ENCODE measurements at places on chromosomes 2 and 18. TPM values are rescaled to one million over a fixed set of nuclear protein-coding genes. Genes with fewer than 3 reads are reported as not detected.

GRCh38 chr2:85401464-85401805, 8.7 kb downstream of the CAPG start:
- H3K36me3 ChIP-seq = peaks cover 3% of the 10 kb centered on the region
- H3K4me1 ChIP-seq = no peaks in the 10 kb centered on the region
- H3K4me3 ChIP-seq = no peak overlapping the region
- no peak overlapping the region for H3K27ac ChIP-seq
- no peaks in the 10 kb centered on the region for H3K27me3 ChIP-seq

- H3K27ac ChIP-seq = no peak overlapping the region
- H3K36me3 ChIP-seq = no peaks in the 10 kb centered on the region
- H3K4me3 ChIP-seq = no peak overlapping the region
- peak; percentile 20 for DNase-seq
- no peaks in the 10 kb centered on the region for H3K4me1 ChIP-seq
Observed at GRCh38 chr2:175309799-175310198, 128.3 kb upstream of the ATP5MC3 start.

- peaks cover 14% of the 10 kb centered on the region for H3K4me1 ChIP-seq
- no peak overlapping the region for H3K4me3 ChIP-seq
- no peaks in the 10 kb centered on the region for H3K36me3 ChIP-seq
- peaks cover 73% of the 10 kb centered on the region for H3K27me3 ChIP-seq
Observed at GRCh38 chr2:128375454-128375853, 56.8 kb upstream of the HS6ST1 start.

SERPINB10 gene
- not detected for total RNA-seq

SLC40A1 gene
- total RNA-seq = 2.0 TPM

GRCh38 chr2:235270956-235271355, 222.9 kb upstream of the AGAP1 start:
- DNase-seq = no peak
- H3K36me3 ChIP-seq = peaks cover 9% of the 10 kb centered on the region
- H3K27me3 ChIP-seq = peaks cover 3% of the 10 kb centered on the region
- H3K4me1 ChIP-seq = peaks cover 42% of the 10 kb centered on the region

HOXD12 gene
- not detected for total RNA-seq

- H3K4me3 ChIP-seq = no peak overlapping the region
- H3K4me1 ChIP-seq = no peaks in the 10 kb centered on the region
- no peaks in the 10 kb centered on the region for H3K36me3 ChIP-seq
Observed at GRCh38 chr2:96124406-96125265, 8.3 kb upstream of the ADRA2B start.

DNA sequence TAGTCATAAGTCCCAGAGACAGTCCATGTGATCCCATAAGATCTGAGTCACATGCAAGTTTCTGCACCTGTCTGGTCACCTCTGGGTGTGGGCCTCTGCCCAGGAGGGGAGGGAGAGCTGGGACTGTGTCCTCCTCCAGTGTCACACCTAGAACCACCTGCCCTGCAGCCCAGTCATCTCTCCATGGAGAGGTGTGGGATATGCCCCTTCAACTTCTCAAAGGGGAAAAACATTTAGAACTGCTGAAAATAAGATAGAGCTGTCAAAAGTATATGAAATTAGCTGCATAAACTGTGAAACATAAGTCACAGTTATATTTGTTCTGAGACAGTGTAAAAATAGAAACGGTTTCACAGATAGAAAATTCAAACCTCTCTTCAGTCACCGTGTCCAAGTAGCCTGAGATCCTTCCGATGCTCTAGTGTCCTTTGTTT, 55.4 kb downstream of the NGEF start:
- H3K36me3 ChIP-seq = no peaks in the 10 kb centered on the region
- no peaks in the 10 kb centered on the region for H3K4me1 ChIP-seq
- no peak overlapping the region for H3K27ac ChIP-seq
- no peak for DNase-seq
- H3K4me3 ChIP-seq = no peak overlapping the region

DNA sequence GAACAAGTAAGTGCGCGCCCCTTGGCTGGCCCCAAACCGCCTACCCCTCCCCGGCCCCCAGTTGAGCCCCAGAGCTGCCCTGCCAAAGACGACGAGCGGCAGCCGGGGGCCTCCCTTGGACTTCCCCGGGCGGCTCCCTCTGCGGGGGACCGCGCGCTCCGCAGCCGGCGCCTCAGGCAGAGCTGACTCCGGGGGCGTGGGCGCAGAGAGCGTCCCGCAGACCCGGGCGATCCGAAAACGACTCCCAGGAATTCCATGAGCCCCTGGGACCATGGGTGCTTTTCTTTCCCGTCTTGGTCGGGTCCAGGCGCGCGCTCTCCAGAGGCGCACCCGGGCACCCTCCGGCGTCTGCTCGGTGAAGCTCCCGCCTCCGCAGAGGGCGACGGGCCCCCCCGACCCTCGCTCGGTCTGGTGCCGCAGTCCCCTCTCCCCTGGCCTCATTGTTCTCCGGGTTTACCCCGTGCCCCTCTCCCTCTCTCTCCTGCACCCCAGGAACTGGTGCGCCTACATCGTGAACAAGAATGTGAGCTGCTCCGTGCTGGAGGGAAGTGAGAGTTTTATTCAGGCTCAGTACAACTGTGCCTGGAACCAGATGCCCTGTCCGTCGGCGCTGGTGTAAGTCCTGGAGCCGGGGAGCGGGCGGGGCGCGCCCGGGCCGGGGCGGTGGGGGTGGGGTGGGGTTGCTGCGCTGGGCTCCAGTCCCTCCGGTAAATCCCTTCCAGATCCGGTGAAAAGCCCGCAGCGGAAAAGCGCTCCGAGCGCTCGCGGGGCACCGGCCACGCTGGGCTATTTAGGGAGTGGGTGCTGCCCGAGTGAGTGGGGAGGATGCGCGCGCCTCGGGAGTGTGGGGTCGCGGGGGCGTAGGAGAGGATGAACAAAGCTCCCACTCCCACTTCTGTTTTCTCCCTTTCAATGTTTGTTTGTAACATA, 776 bp downstream of the EMILIN2 start:
- H3K27ac ChIP-seq = no peak overlapping the region
- H3K27me3 ChIP-seq = peaks cover 74% of the 10 kb centered on the region
- peaks cover 20% of the 10 kb centered on the region for H3K4me1 ChIP-seq
- peak overlapping the region; percentile 76 for H3K4me3 ChIP-seq
- no peaks in the 10 kb centered on the region for H3K36me3 ChIP-seq

SNED1 gene
- 0.30 TPM for total RNA-seq

DNA sequence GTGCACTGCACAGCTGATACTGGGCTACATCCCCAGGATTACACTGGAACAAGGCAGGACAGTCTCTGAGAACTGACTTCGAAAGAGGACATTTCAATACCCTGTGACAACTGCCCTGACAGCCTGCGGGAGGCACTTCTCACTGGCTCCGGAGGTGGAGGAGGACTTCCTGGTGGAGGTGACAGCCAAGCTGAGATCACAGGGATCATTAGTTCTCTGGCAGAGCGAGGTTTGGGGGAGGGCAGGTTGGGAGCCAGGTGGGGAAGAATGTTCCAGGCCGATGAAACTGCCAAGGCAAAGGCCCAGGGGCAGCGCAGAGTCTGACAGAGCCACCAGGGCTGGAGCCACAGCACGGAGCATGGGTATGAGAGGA, 28.0 kb upstream of the NPAS2 start:
- no peaks in the 10 kb centered on the region for H3K27me3 ChIP-seq
- H3K4me1 ChIP-seq = peaks cover 7% of the 10 kb centered on the region

DNA sequence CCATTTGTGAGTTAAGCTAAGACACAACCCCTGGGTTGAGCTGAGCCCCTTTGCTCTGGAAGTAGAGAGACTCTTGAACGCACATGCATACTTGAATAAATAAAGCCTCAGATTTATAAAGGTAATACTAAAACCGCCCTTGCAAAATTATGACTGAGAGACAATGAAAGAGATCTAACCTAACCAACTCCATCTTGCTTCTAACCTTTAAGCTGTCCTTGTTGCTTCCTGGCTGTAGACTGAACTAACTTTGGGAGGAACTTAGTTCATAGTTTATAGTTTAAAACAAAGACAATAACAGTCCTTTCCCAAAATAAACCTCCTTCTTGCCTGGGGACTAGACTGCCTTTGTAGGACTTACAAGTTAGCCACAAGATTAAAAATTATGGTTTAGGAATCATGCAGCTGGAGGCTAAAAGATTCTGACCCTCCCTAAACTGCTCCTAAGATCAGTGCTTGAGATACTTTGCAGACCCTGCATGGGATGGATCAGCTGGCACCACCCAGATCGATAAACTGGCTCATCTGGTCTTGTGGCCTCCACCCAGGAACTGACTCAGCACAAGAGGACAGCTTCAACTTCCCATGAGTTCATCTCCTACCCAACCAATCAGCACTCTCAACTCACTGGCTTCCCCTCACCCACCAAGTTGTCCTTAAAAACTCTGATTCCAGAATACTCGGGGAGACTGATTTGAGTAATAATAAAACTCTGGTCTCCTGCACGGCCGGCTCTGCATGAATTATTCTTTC, 240.2 kb upstream of the SLC14A2 start:
- no peaks in the 10 kb centered on the region for H3K36me3 ChIP-seq
- H3K4me3 ChIP-seq = no peak overlapping the region
- DNase-seq = no peak
- H3K27ac ChIP-seq = no peak overlapping the region
- H3K27me3 ChIP-seq = no peaks in the 10 kb centered on the region

GRCh38 chr2:149832324-149832723, 244.7 kb upstream of the MMADHC start:
- H3K36me3 ChIP-seq = peaks cover 10% of the 10 kb centered on the region
- no peaks in the 10 kb centered on the region for H3K27me3 ChIP-seq
- no peak overlapping the region for H3K27ac ChIP-seq

DNA sequence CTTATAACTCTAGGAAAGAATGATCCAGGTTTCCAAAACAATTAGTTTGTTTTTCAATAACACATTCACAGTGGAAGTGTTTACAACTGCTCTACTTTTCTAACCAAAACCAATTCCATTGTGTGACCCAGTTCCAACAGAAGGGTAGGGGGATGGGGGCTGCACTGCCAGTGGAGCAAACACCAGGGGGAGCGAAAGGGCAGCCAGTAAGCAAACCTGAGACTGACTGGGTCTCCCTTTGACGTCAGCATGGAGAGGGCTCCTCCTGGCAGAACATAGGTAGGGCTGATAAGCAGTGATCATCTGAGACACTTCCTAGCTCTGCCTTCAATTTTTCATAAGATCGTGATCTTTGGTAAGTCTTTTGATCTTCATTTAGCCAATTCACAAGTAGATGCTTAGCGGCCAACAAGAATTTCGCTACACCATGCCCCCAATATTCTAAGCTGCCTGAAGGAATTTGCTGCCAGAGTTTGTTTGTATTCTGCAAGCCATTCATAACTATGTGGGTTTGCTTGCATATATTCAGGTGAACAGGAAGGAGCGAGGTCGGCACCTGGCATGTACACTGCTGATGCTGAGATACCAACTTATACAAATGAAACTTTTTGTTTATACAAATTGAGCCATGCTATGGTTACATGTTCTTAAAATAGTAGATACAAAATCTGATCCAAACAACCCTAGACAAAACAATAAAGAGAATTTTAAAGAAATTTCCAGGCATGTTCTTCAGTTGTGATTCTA, 45.9 kb downstream of the ST6GAL2 start:
- DNase-seq = peak; percentile 34
- no peak overlapping the region for H3K4me3 ChIP-seq
- H3K36me3 ChIP-seq = no peaks in the 10 kb centered on the region
- H3K4me1 ChIP-seq = peaks cover 10% of the 10 kb centered on the region
- H3K27ac ChIP-seq = no peak overlapping the region
- no peaks in the 10 kb centered on the region for H3K27me3 ChIP-seq

DNA sequence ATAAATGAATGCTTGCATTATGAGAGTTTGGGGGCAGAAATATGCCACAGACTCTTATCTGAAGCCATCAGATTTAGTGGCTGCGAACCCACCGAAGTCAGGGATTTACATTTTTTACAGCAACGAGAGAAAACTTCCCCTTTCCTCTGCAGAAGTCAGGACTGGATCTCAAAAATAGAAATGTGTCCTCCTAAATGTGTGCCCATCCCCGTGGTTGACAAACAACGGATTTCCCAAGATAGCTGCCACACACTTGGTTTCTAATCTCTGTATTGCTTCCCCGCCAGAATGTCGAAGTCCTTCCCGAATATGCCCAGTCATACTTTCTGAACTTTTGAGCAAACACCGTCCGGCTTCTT, 879 bp upstream of the ADAM23 start:
- DNase-seq = no peak
- peak overlapping the region; percentile 94 for H3K4me3 ChIP-seq
- H3K27me3 ChIP-seq = peaks cover 23% of the 10 kb centered on the region
- H3K36me3 ChIP-seq = no peaks in the 10 kb centered on the region
- H3K27ac ChIP-seq = no peak overlapping the region

GRCh38 chr2:30185178-30185577, 38.4 kb downstream of the YPEL5 start:
- no peak overlapping the region for H3K27ac ChIP-seq
- no peaks in the 10 kb centered on the region for H3K4me1 ChIP-seq
- no peak overlapping the region for H3K4me3 ChIP-seq
- no peaks in the 10 kb centered on the region for H3K36me3 ChIP-seq
- no peak for DNase-seq

- no peak for DNase-seq
- H3K4me1 ChIP-seq = peaks cover 6% of the 10 kb centered on the region
- no peaks in the 10 kb centered on the region for H3K27me3 ChIP-seq
- no peak overlapping the region for H3K27ac ChIP-seq
- H3K36me3 ChIP-seq = no peaks in the 10 kb centered on the region
Observed at GRCh38 chr18:40160361-40160760, 1794.7 kb upstream of the PIK3C3 start.

GRCh38 chr2:230636684-230637271, 75.9 kb upstream of the CAB39 start:
- DNase-seq = no peak
- H3K36me3 ChIP-seq = no peaks in the 10 kb centered on the region
- H3K27me3 ChIP-seq = peaks cover 38% of the 10 kb centered on the region
- H3K4me1 ChIP-seq = no peaks in the 10 kb centered on the region

GRCh38 chr18:58362027-58362575, 266.8 kb downstream of the ALPK2 start:
- no peak for DNase-seq
- no peaks in the 10 kb centered on the region for H3K27me3 ChIP-seq
- peaks cover 13% of the 10 kb centered on the region for H3K4me1 ChIP-seq
- no peak overlapping the region for H3K27ac ChIP-seq
- no peak overlapping the region for H3K4me3 ChIP-seq

DNA sequence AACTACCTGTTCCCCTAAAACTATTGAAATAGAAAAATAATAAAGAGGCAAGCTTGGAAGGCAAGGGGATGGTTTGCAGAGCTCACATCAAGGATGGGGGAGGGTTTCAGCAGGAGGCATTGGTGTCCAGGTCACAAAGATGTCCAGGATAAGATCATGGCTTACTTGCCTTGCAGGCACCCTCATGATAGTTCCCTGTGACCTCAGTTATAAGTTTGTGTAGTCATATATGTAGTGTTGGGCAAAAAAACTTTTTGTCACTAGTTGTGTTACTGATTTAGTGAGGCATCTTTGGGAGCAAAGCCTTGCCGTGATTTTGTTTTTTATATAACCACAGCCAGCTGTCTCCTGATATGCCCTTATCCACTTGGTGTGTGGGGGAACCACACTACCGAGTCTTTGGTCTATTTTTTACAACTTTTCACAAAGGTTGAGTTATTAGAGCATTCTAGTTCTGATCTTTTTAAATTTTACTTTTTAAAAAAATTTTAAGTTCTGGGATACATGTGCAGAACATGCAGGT, 53.3 kb downstream of the IL1R2 start:
- H3K36me3 ChIP-seq = no peaks in the 10 kb centered on the region
- no peak for DNase-seq
- peaks cover 12% of the 10 kb centered on the region for H3K4me1 ChIP-seq
- H3K27me3 ChIP-seq = peaks cover 27% of the 10 kb centered on the region

CABYR gene
- 9.5 TPM for total RNA-seq

All from neural crest cell (in vitro differentiated cells).